IPS-NIHi11 (cell line): ENCODE measurements at places on chromosomes 3 and 15.

- peak; percentile 23 for DNase-seq
Measured at GRCh38 chr3:169744366-169745054, 20.4 kb downstream of the TERC start.

DNA sequence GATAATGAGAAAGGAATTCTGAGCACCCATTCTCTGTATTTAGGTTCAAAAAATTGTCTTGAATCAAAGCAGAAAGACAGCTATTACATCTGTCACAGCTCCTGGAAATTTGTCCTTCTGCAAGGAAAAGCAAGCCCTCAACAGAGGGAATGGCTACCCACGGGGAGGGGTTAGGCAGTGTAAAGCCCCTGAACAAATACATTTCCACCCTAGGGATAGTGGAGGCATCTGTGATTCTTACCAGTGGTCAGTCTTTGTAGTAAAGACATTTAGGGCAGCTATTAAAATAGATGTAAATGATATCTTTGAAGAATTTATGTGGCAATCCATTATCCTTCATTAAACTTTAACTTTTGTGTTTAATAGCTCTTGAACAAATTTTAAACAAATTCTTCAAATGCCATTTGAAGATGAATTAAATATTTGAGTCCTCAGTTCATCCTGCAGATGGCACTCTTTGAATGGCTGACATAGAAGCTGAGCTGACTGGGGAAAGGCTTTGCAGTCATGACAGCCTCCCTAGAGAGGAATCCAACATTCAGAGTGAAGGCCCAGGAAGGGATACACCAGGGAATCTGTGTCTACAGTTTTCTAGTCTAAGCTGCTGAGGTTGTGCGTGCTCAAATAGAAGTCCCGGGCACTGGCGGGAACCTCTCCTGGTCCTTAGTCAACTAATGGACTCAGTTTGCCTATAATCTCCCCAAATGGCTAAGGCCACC is 359.7 kb upstream of the ROPN1 start:
- peak; percentile 80 for DNase-seq

GRCh38 chr15:77986891-77987764 is 90.4 kb downstream of the TBC1D2B start:
- peak; percentile 43 for DNase-seq

- peak; percentile 46 for DNase-seq
Measured at GRCh38 chr3:23865595-23866396, 51.0 kb downstream of the NKIRAS1 start.

GRCh38 chr3:146715170-146715569 is 110.0 kb upstream of the PLSCR5 start:
- no peak for DNase-seq

DNA sequence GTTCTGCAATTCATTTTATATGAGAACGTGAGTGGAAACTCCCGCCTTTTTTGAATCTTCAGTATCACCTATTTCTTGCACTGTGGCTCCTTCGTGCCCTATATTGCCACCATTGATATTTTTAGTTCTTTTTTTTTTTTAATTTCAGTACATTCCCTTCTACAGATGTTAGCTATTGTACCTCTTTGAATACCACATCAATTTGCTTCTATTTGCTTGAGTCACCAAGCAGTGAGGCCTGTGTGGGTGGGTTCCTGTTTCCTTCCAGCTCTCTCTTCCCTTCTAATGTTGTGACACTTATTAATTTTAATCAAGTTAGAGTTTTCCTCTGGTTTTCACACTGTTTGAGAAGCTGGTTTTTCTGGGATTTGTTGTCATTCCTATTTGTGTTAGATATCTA is 8.7 kb downstream of the HACD2 start:
- DNase-seq, result no peak

DNA sequence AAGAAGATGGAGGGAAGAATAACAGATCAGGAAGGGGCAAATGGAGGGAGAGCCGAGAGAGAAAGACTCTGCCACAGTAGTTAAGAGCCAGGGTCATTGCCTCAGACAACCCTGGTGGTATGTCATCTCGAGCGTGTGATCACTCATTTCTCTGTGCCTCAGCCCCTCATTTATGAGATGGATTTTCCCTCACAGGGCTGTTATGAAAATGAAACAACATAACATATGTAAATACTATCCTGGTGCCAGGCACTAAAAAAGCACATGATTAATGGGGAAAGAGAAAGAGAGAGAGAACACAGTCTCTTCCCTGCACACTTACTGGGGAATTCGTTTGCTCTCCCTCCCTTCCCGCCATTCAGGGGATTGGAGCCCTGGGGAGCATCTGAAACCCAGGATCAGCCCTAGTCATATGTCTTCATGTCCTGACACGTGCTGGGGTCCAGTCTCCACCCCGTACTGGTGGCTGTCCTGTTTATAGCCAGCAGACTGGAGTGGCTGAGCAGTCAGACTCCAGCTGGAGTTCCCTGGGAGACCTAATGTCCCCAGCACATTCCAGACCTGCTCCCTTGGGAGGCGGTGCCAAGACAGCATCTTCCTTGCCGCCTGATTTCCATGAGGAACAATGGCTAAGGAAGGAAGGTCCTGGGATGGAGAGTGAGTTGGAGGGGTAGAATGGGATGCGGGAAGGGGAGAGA is 14.7 kb upstream of the AMOTL2 start:
- no peak for DNase-seq

- no peak for DNase-seq
Measured at GRCh38 chr3:19662486-19662885, 271.5 kb downstream of the EFHB start.

- no peak for DNase-seq
Measured at GRCh38 chr3:150401285-150401684, 6.8 kb upstream of the TSC22D2 start.

DNA sequence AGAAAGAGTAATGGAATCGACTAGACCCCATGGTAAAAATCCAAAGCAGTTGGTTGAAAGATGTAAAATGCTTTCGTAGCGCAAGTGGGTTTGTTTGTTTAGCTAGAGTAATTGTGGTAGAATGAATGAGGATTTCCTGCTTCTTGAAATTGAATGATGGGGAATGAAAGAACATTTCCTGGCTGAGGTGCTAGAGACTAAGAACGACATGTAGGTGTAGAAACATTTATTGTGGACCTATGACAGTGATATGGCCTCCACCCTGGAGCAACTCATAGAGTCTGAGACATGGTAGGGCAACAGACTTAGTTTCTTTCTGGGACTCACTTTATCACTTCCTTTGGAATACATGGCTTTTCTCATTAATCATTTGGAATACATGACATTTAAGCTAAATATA is 467.6 kb upstream of the CFAP20DC start:
- no peak for DNase-seq

GRCh38 chr3:172939651-172940293 is 189.2 kb downstream of the ECT2 start:
- no peak for DNase-seq

- no peak for DNase-seq
Measured at GRCh38 chr15:83356501-83357399, 72.3 kb upstream of the BNC1 start.

DNA sequence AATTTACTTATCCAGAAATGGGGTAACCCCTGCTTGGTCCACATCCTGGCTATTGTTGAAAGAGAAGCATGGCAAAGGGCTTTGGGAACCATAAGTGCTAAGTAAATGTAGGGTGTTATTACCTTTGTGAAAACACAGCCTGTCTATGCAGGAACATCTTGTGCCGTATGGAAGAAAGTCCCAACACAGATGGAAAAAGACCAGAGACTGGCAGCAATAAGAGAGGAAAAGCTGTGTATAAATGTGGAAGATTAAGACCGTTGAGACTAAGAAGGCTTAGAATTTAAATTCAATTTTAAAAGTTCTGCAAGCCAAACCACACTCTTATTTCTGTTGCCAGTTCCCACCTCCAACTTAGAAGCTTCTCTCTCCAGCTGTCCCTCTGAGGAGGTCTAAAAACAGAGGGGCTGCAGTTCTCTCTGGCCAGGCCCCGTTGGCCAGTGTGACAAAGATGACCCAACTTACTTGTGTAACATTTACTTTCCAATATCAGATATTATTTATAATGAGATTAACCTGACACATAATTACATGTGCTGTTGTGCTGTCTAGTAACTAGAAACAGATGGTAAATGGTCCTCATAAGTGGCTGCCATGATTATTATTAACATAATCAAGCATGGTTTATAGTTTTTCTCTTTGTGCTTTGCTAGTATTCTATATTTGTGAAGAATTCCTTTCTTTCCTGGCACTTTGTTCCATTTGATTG is 7.0 kb downstream of the MINDY4B start:
- no peak for DNase-seq

DNA sequence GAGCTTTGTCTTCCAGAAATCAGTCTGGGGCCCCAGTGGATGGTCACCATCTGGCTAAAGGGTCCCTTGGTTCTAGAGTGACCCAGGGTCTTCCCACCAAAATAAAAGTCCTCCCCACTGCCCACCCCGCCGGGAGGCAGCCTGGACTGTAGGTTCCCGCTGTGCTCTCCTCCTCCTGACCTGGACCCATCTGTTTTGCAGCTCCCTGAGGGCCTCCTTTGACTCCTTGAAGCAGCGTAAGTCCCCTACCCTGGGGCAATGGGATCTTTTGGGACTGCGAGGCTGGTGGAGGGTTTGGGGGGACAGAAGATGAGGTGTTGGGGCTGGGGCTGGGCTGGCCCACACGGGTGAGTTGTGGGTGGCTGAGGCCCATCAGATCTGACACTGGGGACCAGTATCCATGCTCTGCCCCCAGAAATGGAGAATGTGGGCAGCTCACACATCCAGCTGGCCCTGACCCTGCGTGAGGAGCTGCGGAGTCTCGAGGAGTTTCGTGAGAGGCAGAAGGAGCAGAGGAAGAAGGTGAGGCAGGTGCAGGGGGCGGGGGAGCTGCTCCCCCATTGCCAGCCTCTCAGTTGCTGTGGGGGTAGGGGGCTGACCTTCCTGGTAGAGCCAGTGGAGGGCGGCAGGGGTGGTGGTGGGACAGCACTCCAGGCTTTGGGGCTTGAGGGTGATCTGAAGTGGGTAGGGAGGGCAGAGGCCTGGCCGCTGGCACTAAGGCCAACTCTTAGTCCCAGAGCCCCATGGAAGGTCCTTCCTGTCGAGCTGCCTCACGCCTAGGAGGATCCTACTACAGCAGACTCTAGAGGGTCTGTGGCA is 30.4 kb downstream of the PSTPIP1 start:
- DNase-seq, result no peak

DNA sequence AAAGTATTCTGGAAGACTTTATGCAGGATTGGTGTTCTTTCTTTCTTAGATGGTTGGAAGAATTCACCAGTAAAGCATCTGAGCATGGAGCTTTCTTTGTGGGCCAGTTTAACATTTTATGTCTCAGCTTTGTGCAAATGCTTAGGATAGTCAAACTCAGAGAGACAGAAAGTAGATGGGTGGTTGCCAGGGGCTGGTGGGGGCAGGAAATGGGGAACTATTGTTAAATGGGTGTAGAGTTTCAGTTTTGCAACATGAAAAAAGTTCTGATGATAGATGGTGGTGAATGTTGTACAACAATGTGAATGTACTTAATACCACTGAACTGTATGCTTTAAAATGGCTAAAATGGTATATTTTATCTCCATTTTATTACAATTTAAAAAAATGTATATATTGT is 24.8 kb downstream of the SPCS1 start:
- no peak for DNase-seq

- no peak for DNase-seq
Measured at GRCh38 chr15:45118996-45119395, 4.9 kb downstream of the DUOXA2 start.

- no peak for DNase-seq
Measured at GRCh38 chr3:34859746-34860145, 779.6 kb upstream of the ARPP21 start.
